Neural crest cell (in vitro differentiated cells): ENCODE measurements at places on chromosomes 5 and 9.

DNA sequence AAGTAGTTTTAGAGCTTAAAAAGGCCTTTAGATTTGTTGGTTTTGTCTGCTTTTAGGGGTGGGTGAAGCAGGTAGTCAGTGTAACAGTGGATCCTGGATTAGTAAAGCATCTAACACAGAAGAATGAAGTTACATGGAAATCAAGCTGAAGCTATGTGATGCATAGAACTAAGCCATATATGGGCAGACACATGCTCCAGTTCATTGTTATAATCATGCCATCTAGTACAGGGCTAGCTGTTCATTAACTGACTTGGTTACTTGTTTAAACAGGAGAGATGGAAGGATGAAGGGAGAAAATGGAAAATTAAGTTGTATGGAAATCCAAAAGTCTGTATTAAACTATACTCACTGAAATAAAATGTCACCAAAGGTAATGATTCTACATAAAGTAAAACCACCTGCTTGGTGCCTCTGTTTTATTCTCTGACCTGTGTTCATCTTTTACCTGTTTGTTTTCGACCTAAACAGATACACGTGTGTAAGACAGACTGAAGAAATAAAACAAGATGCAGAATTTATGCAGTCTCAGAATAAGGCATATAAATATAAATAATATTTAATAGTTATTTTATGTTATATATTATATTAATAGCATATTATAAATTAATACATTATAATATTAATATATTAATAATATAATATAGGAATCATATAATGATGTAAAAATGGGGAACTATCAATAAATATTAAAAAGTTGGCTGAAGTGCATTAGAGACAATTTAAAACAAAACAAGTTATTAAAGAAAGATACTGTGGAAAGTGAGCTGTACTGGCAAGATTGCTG, 33.9 kb downstream of the MRPS30 start:
- DNase-seq = no peak

DNA sequence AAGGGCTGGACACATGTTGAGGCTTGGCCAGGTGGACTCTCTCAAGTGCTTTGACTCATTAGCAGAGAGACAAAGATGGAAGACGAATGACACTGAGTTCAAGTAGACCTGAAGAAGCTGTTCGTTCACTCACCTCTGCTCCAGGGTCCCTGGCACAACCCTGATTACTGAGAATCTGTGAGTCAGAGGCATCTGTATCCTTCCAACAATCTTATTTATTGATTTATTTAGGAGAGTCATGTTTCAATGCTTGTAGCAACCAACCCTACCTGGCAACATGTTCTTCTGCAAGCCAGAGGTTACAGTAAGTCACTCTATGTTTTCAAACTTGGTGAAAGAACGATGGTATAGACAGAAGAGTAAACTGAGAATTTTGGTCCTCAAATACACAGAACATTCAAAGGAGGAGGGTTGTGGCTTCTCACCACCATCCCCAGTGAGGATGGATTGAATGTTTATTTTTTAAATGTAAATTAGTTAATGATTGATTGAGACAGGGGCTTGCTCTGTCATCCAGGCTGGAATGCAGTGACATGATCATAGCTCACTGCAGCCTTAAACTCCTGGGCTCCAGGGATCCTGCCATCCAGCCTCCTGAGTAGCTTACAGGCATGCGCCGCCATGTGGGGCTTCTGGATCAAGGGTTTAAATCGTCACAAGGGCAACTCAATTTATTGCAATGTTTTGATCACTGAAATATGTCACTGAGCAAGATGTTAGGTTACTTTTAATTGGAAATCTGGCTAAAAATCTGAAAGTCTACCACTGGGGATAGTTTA, 55.7 kb upstream of the CARTPT start:
- no peak for DNase-seq

DNA sequence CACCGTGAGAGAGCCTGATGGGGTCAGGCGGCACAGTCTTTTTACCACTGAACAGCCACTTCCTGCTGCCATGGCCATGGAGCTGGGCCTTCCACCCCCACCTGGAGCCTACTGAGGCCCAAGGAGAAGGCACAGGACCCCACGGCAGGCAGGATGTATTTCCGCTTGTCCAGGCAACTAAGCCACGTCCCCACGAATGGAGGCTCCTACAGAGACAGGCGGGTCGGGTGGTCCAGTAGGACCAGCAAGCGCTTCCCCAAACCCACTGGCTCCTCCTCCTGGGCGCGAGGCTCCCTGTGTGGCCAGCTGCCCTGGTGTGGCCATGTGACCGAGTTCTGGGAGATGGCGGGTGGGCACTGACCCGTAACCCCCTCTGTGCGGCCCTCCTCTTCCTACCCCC, 66.5 kb downstream of the SECISBP2 start:
- DNase-seq = no peak

- DNase-seq = no peak
Observed at GRCh38 chr9:121566481-121567465, 67.1 kb upstream of the GGTA1 start.

DNA sequence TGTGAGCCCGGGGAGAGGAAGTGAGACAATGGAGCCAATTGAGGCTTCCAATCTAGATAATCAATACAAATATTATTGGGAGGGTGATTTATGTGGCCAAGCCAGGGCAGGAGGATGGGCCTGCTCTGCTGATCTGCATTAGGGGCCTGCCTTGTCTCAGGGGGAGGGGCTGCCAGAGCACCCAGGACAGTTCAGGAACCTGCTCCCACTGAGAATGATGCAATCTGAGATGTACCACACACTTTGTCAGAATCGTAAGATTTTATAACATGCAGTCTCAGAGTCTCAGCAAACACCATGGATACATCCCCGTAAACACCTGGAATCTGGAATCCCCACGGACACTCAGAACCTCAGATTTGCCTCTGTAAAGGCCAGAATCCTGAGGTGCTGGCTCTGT, 19.3 kb downstream of the FGF18 start:
- no peak for DNase-seq

GRCh38 chr5:147427521-147428401, 82.1 kb downstream of the DPYSL3 start:
- no peak for DNase-seq

DNA sequence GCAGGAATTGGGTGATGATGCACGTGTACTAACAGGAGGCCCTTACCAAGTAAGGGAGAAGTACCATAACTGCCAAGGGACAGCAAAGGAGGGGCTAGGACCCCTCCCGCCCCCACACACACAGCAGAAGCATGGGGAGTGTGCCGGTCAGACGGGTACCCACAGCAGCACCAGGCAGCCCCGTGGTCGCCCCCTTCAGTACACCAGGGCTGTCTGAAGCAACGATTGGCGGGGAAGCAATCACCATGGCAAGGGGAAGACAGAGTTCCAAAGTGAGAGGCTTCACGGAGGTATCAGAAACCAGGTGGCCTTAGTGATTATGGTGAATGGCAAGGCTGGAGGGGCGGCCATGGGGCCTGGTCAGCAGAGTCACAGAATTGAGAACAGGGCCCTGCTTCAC, 72.2 kb downstream of the CAMSAP1 start:
- no peak for DNase-seq

DNA sequence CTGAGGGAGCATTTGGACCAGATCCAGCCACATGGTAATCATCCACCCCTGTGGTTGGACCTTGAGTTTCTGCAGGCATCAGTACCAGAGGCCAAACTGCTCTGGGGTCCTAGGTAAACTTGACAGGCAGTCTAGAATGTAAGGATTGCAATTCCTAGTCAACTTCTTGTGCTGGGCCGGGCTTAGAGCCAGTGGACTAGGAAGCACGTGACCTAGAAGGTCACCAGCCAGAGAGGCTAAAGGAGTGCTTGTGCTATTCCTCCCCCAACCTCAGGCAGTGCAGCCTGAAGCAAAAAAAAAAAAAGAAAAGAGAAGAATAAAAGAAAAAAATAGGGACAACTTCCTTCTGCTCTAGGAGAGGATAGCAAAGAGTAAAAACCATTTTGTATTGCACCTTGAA, 406.2 kb upstream of the FTMT start:
- no peak for DNase-seq

- DNase-seq = no peak
Observed at GRCh38 chr5:151107738-151108520, 27.1 kb upstream of the TNIP1 start.

- no peak for DNase-seq
Observed at GRCh38 chr9:81508476-81508875, 180.9 kb downstream of the TLE1 start.

GRCh38 chr9:130217838-130218237, 45.6 kb downstream of the NCS1 start:
- DNase-seq = no peak
